MCF 10A (cell line): ENCODE measurements at places on chromosomes 16 and 17. TPM values are rescaled to one million over a fixed set of nuclear protein-coding genes. Genes with fewer than 3 reads are reported as not detected.

- no peak for DNase-seq
- no peak overlapping the region for H3K4me3 ChIP-seq
- no peak overlapping the region for H3K27ac ChIP-seq
- H3K36me3 ChIP-seq = no peaks in the 10 kb centered on the region
Observed at GRCh38 chr16:22782314-22782713, 31.6 kb upstream of the HS3ST2 start.

ZC3H18 gene
- total RNA-seq = 34.4 and 40.5 TPM in 2 replicates

- H3K27me3 ChIP-seq = no peaks in the 10 kb centered on the region
- DNase-seq = no peak
- peak overlapping the region; percentile 44 for H3K27ac ChIP-seq
Observed at GRCh38 chr16:50329446-50330189, 39.2 kb downstream of the BRD7 start.

DNA sequence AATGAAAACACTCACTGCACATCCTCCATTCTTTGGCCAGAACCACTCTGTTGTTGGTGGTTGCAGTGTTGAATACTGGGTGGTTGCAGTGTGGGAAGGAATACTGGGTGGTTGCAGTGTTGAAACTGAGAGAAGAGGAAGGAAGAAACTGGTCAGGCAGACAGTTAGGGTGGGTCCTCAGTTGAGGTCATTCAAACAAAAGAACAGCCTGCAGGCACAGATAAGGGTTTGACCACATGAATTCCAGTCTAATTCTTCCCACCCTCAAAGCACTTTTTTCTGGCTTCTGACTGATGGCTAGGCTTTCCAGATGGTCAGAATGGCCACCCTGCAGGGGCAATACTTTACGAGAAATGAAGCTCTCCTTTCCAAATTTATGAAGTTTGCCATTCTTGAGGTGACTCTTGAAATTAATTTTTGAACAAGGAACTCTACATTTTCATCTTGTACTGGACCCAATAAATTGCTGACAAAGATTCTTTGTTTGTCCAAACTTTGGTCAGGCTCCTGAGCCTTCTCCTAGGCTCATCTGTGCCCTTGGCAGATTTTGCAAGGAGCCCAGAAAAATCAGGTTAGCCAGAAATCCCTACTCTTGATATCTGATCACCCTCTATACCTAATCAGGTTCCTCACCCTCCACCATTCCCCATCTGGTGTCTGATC lies 596.6 kb upstream of the CDH5 start:
- H3K36me3 ChIP-seq = no peaks in the 10 kb centered on the region
- H3K27me3 ChIP-seq = no peaks in the 10 kb centered on the region
